ENCODE measurements at places on chromosomes 13 and 19.

DNA sequence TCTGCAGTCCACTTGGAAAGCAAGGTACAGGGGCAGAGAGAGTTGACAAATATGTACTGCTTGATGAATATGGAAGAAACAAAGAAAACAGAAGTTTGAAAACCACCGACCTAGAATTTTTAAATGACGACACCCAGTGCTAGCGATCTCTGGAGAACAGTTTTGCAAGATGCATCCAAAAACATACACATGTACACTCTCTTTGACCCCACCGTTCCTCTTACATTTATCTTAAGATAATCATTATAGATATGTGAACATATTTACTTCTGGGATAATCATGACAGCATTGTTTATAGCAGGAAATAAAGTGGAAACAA is 40.8 kb upstream of the IGSF23 start:
- DNase-seq = no peak

DNA sequence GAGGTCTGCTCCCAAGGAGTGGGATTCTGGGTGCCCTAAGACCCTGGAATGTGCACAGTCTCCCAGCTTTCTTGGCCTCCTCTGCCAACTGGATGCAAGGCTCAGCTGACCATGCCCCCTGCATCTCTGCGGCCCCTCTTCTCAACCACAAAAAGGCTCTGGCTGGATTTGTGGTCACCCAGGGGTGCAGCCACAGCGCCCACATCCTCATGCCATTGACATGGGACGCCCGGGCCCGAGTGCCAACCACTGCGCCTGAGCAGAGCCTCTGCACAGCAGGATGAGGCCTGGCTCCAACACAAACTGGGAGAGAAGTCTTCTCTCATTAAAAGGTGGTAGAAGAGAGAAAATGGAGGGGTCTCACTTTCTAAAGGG is 103.5 kb downstream of the FOXO1 start:
- no peak for DNase-seq

DNA sequence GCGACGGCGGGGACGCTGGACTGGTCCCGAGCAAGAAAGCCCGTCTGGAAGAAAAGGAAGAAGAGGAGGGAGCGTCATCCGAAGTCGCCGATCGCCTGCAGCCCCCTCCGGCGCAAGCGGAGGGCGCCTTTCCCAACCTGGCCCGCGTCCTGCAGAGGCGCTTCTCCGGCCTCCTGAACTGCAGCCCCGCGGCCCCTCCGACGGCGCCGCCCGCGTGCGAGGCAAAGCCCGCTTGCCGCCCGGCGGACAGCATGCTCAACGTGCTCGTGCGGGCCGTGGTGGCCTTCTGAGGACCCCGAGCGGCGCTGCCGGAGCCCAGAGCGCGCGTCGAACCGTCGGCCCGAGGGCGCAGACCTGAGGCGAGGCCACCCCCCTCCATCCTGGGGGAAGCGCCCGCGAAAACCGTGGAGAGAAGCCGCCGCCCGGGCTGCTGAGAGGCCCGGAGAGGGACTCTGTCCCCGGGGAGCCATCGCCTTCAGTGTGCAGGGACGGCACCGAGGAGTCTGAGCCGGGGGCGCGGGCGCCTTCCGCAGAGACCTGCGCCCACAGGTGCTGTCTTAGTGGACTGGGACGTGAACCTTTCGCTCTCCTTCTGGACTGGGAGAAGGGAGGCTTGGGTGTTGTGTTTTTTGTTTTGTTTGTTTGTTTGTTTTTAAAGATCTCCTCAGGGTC is 3.5 kb downstream of the IER2 start:
- DNase-seq = no peak

GRCh38 chr19:31499281-31500196 is 150.3 kb upstream of the TSHZ3 start:
- no peak for DNase-seq

GRCh38 chr19:20028611-20029010 is 10.7 kb downstream of the ZNF682 start:
- DNase-seq = no peak

DNA sequence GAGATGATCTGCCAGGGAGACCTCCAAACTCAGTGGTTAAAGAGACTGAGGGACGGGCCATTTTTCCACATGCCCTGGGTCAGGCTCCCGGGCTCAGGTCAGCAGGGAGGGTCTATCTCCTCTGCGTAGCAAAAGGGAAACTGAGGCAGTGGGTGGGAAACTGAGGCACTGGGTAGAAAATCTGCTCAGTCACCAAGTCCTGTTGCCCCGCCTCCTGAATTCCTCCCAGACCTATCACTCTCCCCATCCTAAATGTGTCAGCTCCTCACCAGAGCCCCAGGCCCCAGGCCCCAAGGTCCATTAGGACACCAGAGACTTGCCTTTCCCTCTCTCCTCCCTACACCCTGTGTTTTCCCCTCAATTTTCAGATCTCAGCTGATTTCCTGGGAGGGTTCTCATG is 2.4 kb downstream of the CD320 start:
- no peak for DNase-seq

DNA sequence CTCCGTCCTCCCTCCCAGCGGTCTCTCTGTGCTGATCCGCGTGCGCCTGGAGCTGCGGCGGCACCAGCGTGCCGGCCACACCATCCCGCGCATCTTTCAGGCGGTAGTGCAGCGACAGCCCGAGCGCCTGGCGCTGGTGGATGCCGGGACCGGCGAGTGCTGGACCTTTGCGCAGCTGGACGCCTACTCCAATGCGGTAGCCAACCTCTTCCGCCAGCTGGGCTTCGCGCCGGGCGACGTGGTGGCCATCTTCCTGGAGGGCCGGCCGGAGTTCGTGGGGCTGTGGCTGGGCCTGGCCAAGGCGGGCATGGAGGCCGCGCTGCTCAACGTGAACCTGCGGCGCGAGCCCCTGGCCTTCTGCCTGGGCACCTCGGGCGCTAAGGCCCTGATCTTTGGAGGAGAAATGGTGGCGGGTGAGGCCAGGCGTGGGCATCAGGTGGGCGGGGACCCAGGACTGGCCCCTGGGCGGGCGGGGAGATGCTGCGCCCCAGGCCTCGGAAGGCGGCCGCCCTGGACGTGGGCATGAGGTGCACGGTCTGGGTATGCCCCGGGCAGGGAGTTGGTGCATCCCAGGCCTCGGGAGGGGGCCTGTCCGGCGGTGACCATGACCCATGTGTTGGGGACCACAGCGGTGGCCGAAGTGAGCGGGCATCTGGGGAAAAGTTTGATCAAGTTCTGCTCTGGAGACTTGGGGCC is 16.4 kb downstream of the SLC27A1 start:
- DNase-seq = no peak

DNA sequence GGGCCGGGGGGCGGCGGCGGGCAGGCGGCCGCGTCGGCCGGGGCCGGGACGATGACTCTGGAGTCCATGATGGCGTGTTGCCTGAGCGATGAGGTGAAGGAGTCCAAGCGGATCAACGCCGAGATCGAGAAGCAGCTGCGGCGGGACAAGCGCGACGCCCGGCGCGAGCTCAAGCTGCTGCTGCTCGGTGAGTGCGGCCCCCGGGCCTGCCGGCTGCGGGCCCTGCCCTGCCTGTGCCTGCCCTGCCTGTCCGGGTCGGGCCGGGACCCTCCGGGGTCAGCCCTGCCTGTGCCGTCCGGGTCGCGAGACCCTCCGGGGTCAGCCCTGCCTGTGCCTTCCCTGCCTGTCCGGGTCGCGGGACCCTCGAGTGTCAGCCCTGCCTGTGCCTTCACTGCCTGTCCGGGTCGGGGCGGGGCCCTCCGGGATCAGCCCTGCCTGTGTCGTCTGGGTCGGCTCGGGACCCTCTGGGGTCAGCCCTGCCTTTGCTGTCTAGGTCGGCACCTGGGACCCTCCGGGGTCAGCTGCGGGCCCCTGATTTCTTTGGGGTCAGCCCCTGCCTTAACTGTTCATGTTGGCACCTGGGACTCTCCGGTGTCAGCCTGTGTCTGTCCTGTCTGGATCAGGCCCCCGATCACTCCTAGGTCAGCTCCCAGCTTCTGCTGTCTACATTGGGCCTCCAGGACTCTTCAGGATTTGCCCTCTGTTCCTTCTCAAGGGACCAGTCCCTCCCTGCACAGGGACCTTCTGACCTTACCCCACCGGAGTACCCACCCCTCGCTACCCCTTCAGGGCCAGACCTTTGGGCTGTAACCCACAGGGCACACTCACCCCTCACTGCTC is 659 bp downstream of the GNA11 start:
- DNase-seq = peak; percentile 9

DNA sequence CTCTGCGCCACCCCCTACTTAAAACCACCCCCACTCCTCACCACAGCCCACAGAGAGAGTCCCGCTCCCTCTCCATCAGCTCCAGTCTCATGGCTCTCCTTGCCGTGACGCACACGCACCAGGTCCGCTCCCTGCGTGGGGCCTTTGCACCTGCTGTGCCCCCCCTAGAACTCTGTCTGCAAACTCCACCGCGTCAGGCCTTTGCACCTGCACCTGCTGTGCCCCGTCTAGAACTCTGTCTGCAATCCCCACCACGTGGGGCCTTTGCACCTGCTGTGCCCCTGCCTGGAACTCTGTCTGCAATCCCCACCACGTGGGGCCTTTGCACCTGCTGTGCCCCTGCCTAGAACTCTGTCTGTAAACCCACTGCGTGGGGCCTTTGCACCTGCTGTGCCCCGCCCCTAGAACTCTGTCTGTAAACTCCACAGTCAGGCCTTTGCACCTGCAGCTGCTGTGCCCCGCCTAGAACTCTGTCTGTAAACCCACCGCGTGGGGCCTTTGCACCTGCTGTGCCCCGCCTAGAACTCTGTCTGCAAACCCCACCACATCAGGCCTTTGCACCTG is 4.2 kb downstream of the SHC2 start:
- DNase-seq = no peak

DNA sequence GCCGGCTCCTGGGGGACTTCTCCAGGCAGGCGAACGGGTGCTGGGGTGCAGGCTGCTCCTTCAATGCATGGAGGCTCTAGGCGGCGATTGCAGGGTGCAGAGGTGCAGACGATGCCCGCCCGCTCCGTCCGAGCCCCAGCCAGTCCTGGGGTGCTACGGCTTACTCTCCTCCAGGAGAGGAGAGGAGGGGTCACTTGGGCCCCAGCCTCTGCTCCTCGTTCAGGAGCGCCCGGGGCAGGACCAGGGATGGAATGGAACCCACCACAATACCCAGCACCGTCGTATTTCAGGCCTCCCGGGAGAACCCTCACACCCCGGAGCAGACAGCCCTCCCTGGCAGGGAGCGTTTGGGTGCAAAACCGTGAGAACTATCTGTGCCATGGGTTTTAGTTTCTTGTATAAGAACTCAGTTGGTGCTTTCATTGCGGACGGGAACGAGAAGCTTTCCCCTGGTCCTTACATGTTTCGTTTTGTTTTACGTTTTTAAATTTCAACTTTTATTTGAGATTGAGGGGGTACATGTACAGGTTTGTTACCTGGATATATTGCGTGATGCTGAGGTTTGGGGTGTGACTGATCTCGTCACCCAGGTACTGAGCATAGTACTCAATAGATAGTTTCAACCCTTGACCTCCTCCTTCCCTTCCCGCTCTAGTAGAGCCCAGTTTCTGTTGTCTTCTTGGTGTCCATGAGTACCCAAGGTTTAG is 46.8 kb downstream of the ARHGEF18 start:
- no peak for DNase-seq

DNA sequence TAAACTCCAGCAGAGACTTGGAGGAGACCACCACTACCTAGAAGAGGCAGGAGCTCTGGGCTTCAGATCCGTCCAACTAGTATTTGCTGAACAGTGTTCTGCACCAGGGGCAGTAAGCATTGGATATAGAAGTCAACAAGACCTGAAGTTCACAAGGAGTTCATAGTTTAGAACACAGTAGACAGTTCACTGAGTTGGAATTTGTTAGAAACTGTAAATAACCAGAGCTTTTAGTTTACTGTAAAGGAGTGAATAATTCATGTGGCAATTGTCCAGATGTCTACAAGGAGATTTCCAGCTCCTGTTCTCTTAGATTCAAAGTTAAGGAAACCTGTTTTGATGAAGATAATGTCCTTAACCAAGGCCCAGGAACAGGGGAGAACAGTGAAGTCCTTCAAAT is 128.9 kb downstream of the COG6 start:
- no peak for DNase-seq

GRCh38 chr19:40745402-40745780 is 4.9 kb downstream of the ACTMAP start:
- DNase-seq = no peak

- no peak for DNase-seq
Observed at GRCh38 chr19:55591555-55591954, 7.8 kb downstream of the FIZ1 start.

DNA sequence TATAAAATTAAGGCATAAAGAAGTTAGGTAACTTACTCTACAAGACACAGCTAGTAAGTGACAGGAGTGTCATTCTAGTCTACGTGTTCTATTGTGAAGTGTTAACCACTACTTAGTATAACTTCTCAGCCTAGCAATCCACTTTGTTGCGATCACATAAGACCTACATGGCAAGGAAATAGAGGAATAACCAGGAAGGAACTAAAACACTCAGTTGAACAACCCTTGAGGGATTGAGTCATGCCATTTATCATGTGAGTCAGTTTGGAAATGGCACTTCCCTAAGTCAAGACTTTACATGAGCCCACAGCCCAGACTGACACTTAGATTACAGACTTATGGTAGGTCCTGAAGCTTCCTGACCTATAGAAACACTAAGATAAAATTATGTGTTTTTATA is 279.5 kb upstream of the PCDH20 start:
- DNase-seq = no peak

DNA sequence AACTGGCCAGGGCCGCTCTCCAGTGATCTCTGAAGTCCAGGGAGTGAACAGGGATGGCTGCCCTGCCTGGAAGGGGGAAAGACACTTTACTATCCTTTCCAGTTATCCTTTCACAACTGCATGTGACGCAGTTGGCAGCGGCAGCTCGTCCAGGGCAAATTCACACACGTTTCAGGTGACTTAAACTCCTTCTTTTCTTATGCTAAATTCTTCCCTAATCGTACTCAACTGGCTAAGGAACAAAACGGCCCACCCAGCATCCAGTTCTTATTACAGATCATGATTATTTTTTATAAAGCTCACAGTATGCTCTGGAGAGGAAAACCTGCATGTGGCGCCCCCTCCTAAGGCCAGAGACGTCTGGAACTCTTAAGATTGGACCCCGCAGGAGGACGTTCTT is 767.1 kb downstream of the UQCRFS1 start:
- DNase-seq = no peak

GRCh38 chr19:45900738-45901431 is 1.5 kb downstream of the MYPOP start:
- no peak for DNase-seq

- no peak for DNase-seq
Observed at GRCh38 chr13:109725297-109725696, 61.1 kb downstream of the IRS2 start.

DNA sequence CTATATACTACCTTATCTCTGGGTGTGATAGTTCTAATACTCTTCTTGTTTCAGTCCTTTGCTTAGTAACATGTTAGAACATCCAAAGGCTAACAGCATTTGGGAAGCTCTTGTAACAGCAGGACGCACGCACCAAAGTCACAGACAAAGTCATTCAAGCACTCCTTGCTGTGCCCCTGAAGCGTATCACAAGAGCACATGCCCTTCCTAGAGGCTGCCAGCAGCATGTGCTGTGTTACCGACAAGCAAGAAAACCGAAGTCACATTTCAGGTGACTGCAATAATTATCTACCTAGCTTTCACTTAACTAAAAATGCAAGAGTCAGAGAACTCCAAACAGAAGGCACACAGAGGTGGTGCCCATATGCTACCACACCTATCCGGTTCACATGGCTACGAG is 194.1 kb downstream of the KLF12 start:
- no peak for DNase-seq
